Activated naive CD4-positive, alpha-beta T cell treated with Interleukin-2 at 50 U/mL for 16 hours (primary cell): ENCODE measurements at places on chromosomes 11 and 22.

DNA sequence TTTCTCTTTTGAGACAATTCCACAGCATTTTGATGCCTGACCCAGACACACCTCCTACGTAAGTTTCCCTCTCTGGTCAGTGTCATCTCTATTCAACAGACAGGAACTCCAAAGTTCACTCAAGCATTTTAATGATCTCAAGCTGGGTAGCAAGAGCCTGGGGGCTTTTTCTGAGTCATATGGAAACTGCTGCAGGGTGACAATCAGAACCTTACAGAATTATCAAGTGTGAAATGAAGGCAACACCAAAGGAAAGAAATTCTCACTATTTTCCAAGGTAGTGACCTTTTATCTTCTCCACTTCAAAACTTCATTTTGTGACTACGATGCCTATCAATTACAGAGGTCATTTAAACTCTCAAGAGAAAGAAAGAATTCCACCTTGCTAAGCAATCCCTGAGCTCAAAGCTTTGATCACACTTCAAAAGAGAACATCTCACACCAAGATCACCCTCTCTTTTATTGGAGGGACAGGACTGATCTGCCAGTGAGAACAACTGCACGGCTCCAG is 229.0 kb upstream of the ZC3H12C start:
- no peak for DNase-seq

- DNase-seq = no peak
Measured at GRCh38 chr22:43257549-43257948, 70.6 kb upstream of the TTLL12 start.

GRCh38 chr11:124758355-124759265 is 3.5 kb downstream of the ESAM start:
- peak; percentile 72 for DNase-seq

GRCh38 chr22:28914201-28914600 is 30.8 kb downstream of the ZNRF3 start:
- DNase-seq = no peak

- DNase-seq = no peak
Measured at GRCh38 chr22:44648821-44649565, 53.0 kb upstream of the PRR5 start.

DNA sequence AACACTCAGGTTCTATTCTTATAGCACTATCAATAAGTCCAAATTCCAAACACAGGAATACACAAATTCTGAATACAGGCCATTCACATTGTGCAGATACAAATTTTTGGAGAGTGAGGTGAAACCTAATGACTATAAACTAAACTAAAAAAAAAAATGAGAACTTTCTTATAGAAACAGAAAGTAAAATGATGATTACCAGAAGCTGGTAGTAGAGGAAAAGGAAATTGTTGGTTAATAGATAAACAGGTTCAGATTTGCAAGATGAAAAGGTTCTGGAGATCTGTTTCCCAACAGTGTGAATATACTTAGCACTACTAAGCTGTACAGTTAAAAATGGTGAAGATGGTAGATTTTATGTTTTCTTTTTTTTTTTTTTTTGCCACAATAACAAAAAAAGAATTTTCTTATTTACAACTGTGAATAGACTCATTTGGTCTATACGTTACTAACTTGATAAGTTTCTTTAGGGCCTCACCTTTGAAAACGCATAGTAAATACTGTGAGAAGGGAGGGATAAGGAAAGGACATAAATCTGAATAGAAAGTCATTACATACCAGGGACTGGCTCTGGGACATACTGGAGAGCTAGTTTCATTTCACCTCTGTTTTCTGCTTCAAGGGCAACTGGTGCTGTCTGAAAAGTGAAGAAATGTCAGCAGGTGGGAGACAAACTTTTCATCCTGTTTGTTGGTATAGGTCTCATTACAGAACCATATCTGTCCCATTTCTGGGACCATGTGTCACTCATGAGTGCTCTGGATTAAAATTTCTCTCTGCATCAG is 14.2 kb upstream of the CCDC89 start:
- no peak for DNase-seq

DNA sequence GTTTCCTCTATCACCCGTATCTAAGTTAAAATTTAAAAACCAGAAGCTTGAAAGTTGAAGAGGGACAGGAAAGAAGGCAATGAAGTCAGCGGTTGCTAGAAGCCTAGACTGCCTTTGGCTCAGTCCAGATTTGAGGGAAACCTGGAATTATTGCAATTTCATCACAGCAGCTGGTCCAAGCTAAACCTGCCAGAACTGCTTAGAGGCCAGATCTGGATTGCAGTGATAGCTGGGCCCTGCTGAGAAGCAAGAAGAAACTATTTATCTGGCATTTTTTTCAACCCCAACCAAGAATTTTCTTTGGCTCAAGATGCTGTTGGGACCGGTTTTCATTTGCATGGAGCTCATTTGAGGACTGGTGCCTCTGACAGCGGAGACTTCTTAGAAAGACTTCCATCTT is 121.5 kb upstream of the TEAD1 start:
- DNase-seq = no peak
